ENCODE measurements at places on chromosomes 3 and 15.

GRCh38 chr3:5162102-5162501 lies 25.4 kb upstream of the EDEM1 start:
- no peak for DNase-seq

- DNase-seq: no peak
These were observed 405.9 kb downstream of the SOX2 start for GRCh38 chr3:182117583-182117982.

DNA sequence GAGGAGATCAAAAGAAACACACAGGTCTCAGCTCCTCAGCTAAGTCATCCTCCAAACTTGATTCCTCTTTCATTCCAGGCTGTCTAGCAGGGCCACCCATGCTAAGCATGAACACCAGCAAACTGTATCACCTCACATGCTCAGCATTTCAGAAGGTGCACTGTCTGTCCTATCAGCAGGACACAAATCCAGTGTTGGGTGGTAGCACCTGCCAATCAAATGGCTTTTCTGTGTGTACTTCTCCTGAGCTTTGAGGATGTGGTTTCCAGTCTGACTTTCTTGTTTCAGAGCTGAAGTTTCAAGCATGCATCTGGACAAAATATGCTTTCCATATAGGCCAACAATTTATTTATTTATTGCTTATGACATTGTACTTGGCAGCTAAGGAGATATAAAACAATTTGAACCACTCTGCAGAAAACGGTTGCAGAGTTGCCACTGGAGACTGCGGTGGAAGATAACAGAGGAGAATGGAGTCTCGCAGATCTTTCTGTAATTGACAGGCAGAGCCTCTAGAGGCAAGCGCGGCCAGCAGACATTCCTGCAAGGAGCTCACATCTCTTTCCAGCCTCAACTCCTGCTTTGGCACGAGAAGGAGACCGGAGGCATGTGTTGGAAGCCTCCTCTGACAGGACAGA lies 167.1 kb upstream of the WNT5A start:
- no peak for DNase-seq

GRCh38 chr3:111636366-111636885 lies 41.3 kb upstream of the ZBED2 start:
- no peak for DNase-seq

- DNase-seq: no peak
These were observed 361.0 kb upstream of the NECTIN3 start for GRCh38 chr3:110710603-110711002.

DNA sequence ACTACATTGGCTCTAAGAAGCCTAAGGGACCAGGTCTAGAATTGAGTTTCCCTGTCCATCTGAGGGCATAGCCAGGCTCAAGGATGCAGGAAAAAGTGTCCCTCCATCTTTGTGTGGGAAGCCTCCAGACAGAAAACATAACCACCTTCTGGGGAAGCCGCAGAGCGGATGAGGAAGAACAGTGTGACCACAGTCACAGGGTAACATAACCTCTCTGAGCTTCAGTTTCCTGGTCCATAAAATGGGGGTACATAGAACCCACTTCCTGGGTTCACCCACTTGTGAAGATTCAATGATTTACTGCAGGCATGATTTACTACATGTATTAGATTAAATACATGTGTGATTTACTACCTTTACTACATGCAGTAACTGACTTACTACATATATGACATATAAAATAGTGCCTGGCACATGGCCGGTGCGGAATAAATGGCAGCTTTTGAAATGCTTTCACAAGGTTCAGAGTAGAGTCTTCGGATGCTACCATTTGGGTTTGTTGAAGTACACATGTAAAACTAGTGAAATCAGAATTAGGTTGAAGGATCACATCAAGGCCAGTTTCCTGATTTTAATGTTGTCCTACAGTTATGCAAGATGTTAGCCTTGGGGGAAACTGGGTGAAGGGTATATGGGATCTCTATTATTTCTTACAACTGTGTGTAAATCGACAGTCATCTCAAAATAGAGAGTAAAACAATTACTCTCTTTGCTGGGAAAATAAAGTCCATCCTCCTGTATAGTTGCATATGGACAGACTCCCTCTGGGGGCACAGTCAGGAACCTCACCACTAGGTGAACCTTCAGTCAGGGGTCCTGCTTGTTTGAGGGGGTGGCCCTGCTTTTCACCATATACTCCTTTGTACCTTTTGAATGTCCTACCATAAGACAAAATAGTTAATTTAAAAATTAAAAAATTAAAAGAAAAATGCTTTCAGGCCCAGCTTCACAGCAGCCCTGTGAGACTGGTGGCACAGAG lies 86.0 kb downstream of the SEMA5B start:
- no peak for DNase-seq

GRCh38 chr15:67833710-67834511 lies 5.9 kb downstream of the RNU6-1 start:
- DNase-seq: no peak

- no peak for DNase-seq
These were observed 45.4 kb downstream of the EPHB1 start for GRCh38 chr3:134840459-134840858.

- no peak for DNase-seq
These were observed 21.8 kb upstream of the SLC25A38 start for GRCh38 chr3:39361252-39361927.

GRCh38 chr3:8887435-8888300 lies 75.6 kb downstream of the RAD18 start:
- no peak for DNase-seq

GRCh38 chr3:151384741-151385174 lies at the start of gene P2RY12:
TSS of gene P2RY12 (minus strand) at chr3:151384753. CDS start at chr3:151338845, 45,908 bp downstream.
- no peak for DNase-seq

DNA sequence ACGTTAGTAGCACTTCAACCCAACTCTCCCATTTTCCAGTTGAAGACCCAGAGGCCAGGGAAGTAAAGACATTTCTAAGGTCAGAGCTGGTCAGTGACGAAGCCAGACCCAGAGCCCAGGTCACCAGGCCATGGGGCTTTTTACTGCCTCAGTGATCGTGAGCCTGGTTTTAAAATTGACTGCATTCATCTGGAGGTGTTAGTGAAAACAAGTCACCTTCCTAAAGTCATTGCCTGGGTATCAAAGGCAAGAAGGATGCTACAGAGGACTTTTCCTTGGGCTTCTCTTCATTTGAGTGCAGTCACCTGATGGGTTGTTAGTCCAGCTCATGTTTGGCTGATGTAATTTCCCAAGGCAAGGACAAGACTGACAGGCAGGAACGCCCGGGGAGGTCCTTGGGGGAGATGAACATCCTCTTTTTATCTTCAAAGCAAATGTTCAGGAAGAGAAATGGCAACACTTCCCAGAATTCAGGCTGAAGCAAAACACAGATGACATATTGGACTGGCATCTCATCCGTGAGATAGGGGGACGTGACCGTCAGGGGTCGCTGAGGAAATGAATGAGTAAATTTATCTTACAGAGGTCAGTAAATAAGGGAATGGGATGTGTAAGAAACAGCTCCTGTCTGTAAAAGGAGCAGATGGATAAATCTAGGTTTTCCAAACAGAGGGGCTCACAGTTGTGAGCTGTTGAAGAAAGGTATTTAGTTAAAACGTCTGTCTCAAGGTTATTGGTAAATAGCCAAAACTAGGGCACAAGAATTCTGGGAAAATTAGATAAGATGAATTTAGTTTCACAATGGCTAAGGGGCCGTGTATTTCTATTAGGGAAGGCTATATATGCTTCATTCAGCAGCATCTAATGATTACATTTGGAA lies 201.2 kb downstream of the OPA1 start:
- DNase-seq: no peak

DNA sequence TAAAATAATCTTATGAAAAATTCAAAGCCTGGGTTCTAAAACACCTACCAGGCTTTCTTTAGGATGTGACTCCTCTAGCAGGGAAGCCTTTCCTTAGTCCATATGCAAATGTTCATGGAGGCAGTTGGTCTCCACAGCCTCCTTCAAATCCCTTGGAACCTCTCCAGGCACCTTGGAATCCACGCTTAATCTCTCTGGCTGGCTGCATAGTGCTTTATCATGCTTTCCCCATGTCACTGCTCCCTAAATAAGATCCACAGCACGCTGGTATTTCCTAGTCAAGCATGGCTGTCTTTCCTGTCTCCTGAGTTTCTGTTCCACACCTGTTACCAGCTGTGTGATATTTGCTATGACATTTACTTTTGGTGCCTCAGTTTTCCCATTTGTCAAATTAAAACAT lies 71.3 kb downstream of the CLSTN2 start:
- DNase-seq: no peak

DNA sequence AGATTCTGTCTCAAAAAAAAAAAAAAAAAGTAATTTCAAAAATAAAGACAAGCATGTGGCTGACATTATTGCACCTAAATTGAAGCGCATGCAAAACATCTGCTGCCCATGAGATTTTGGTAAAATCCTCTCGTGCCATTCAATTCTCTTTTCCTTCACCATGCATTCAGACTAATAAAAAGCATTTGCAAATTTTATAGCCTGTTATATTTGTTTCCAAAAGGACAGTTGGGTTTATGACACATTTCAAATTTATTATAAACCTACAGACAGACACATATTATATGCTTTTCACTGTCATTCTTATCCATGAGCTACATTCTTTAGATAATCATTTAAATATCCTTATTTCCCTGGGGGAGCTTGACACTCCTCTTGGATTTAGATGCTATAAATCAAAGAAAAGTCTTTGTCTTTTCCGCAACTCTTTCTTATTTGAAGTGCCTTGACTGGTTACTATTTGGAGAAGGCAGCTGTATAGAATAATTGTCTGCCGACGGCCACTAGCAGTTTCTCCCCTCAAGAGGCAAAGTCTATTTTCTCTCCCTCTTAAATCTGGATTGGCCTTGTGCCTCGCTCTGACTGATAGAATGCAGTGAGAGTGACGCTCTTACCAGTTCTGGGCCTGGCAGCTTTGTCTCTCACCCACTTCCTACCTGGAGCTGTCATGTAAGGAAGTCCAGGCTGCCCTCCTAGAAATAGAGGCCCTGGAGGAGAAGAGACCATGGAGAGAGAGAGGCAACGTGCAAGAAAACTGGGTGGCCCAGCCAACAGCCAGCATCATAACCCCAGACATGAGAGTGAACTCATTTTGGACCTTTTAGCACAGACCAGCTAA lies 6.8 kb upstream of the LRIG1 start:
- no peak for DNase-seq

DNA sequence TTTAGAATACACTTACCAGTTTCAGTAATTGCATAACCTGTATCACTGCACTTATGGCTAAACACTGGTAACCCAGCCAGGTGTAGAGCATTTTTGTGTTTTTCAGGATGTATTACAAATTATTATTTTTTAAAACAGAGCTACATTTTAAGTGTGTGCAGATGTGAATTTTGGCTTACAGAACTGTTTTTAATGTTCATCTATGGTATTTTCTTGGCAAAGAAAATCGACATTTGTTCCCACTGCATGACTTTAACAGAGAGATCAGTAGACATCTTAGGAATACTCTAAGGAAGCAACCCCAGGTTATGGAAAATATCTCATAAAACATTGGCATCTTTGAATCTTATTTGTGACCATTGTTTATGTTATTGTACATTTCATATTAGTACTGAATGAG lies 73.3 kb downstream of the ATP13A4 start:
- DNase-seq: no peak

- no peak for DNase-seq
These were observed 60.3 kb downstream of the SLC6A6 start for GRCh38 chr3:14462738-14463137.

GRCh38 chr15:63517202-63517601 lies 12.8 kb downstream of the USP3 start:
- no peak for DNase-seq

GRCh38 chr3:44468572-44469520 lies 8.6 kb downstream of the ZNF445 start:
- no peak for DNase-seq

DNA sequence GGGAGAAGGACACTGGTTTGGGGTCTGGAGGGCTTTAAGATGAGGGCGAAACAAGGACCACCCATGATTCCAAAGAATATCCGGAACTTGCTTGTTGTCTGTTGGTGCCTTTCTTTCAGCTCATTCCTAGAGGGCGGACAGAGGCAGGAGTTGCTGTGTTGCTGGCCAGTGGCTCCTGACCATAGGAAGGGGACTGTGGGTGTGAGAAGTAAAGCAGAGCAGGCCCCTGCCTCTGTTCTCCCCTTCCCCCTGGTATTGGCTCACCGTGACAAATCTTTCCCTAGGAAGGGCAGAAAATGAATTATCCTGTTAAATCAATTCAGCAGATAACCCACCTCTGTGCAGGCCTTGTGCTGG lies 89.1 kb downstream of the LIPC start:
- DNase-seq: no peak

DNA sequence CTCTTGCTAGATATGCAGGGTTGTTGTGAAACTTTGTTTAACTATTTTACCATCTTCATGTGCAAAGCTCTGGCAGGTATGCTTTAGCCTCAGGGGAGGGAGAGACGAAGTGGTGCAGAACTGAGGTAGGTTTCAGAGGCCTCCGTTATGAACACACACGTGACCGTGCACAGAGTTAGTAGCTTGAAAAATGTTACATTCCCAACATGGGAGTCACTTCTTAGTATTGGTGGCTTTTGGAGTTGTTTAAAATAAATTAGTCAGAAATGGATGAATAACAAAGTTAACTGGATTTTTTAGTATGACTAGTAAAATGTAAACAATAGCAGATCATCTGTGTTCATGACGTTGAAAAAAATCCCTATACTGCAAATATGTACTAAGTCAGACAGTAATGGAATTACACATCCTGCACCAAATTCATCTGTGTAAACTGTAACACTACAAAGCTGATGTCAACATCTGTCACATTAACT lies 279.6 kb downstream of the KLF13 start:
- DNase-seq: no peak

DNA sequence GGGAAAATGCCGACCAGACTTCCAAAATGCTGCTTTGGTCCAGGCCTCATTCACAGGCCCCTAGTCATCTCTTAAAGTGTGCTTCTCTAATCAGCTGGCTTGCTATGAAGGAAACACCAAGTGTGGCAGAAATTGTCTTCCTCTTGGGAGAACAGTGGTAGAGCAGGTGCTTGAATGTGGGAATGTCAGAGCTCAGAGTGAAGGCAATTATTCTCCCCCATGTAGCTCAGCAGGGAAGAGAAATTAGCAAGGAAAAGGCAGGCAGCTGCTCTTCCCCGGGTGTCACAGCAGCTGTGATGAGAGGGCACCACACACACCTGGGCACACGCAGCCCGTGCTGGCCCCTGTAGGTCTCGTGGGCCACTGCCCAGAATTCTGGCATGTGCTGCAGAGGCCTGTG lies 358.5 kb downstream of the WDR72 start:
- DNase-seq: no peak

DNA sequence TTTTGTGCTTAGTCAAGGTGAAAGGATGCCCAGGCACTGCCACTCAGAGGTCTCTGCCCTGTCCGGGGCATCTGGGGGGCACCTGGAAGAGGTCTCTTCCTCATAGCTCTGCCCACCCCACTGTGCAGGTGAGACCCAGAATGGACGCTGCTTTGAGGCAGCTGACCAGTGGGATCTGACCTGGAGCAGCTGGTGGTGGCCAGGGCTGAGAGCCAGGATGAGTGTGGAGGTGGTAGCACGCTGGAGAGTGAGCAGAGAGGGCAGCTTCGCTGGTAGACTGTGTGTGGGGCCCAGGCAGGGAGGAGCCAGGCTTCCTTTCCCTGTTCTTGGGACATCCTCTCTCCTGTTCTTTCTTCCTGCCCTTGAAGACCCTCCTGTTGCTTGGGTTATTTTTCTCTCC lies 32.2 kb upstream of the PLA2G4E start:
- no peak for DNase-seq

- DNase-seq: no peak
These were observed 86.9 kb downstream of the TBL1XR1 start for GRCh38 chr3:177110386-177110785.

Measured in NCI-H1436 treated with DMSO at 0.1 percent for 48 hours (cell line).